ENCODE measurements at places on chromosomes 5 and 9. TPM values are rescaled to one million over a fixed set of nuclear protein-coding genes. Genes with fewer than 3 reads are reported as not detected.

The TRIM23 gene
- polyA plus RNA-seq = 4.4 TPM

The MAML1 gene
- polyA plus RNA-seq = 8.9 TPM

The WNK2 gene
- 1.3 TPM for polyA plus RNA-seq

The DRD1 gene
- polyA plus RNA-seq = 0.39 TPM

The CER1 gene
- not detected for polyA plus RNA-seq

The PCDHGB7 gene
- polyA plus RNA-seq = 2.3 TPM

The C9orf152 gene
- polyA plus RNA-seq = 0.11 TPM

The GSN gene
- polyA plus RNA-seq = 183 TPM

The PCDHB11 gene
- 1.4 TPM for polyA plus RNA-seq

The SLIT3 gene
- 16.4 TPM for polyA plus RNA-seq

The GPRIN1 gene
- polyA plus RNA-seq = 0.34 TPM

The CBY3 gene
- 0.25 TPM for polyA plus RNA-seq

The CERCAM gene
- polyA plus RNA-seq = 59.4 TPM

The SLC27A6 gene
- polyA plus RNA-seq = not detected

The PPP1R26 gene
- 5.3 TPM for polyA plus RNA-seq

The PCDHA11 gene
- 0.03 TPM for polyA plus RNA-seq

The HAVCR2 gene
- 1.2 TPM for polyA plus RNA-seq

The PCDHA7 gene
- 0.10 TPM for polyA plus RNA-seq
